Osteocyte (in vitro differentiated cells): ENCODE measurements at places on chromosomes 6 and 20.
A peak's percentile ranks its signal among the peaks of the same experiment; 100 is the strongest.

DNA sequence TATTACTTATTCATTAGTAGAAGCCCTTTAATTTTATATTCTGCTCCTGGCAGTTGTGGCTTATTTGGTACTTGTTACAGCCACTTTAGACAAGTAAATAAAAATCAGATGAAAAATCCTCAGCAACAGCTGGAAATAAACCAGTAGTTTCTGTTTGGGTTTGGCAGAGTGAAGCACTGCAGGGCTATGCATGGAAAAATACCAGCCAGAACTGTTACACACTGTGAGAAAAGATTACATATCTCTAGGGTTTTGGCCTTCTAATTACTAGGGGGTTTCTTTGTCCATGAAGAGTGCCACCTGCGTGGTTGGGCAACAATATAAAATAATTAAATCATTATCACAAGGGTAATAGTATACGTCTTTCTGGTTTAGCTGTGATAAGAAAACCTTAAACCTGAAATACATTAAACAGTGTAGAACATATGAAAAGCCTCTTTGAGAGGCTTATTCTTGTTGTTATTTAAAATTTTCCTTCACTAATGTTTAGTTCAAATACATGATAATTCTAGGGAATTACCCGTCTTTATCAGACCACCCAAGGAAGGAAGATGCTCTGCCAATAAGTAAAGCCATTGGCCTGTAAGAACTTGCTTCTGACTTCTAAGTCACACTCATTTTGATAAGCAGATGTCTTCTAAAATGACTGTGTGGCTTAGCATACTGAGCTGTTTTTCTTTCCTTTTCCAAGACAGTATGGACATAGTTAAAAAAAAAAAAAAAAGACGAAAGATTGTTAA is 320.0 kb upstream of the FLRT3 start:
- no peak for DNase-seq
- no peak overlapping the region for H3K27ac ChIP-seq
- H3K4me3 ChIP-seq = no peak overlapping the region
- H3K27me3 ChIP-seq = no peaks in the 10 kb centered on the region

- no peaks in the 10 kb centered on the region for H3K4me1 ChIP-seq
- H3K4me3 ChIP-seq = no peak overlapping the region
- no peak overlapping the region for H3K27ac ChIP-seq
- H3K27me3 ChIP-seq = peaks cover 17% of the 10 kb centered on the region
- H3K36me3 ChIP-seq = no peaks in the 10 kb centered on the region
- DNase-seq = no peak
Observed at GRCh38 chr6:90160013-90160412, 136.6 kb downstream of the BACH2 start.

DNA sequence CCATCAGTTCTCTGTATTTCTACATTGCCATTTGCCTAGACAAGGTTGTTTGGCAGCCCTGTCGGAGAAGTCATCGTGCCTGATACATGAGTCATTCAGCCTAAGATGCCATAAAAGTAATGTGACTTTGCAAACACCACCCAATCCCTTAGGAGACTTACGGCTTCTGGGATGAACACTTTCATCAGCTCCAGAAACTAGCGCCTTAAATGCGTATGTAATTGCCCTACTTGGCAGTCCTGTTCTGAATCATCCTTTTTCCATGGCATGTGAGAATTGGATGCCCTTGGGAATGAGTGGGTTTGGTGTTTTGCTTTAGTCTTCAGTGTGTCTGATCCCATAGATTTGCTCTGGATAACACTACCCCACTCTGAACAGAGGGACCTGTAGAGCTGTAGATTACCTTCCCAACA is 158.5 kb downstream of the SASH1 start:
- H3K27ac ChIP-seq = peak overlapping the region; percentile 94
- no peak for DNase-seq
- no peaks in the 10 kb centered on the region for H3K27me3 ChIP-seq
- H3K4me3 ChIP-seq = no peak overlapping the region
- peaks cover 17% of the 10 kb centered on the region for H3K36me3 ChIP-seq
- peaks cover 51% of the 10 kb centered on the region for H3K4me1 ChIP-seq

DNA sequence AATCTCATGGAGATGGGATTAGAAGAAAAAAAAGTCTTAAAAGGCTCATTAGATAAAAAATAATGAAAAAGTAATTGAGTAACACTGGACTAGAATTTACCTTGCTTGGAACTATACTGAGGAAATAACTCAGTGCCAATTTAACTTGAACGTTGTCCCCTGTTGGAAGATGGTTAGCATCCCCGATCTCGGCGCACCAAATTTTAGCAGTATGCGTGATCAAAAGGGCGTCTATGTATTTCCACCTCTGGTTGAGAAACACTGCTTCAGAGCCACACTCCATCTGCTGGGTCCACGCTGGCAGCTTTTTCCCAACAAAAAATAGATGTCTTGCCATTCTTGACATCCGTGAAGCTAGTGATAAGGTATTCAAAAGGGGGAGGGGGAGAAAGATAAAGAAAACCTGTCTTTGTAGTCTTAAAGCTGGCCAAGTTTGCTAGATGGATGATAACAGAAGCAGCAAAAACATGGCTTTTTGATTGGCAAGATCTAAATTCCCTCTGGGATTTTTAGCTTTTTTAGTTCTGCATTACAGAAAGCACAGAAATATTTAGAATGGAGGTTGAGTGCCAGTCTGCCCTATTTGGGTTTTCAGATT is 6.4 kb downstream of the HINT3 start:
- no peak overlapping the region for H3K27ac ChIP-seq
- no peak for DNase-seq
- no peaks in the 10 kb centered on the region for H3K27me3 ChIP-seq
- H3K4me1 ChIP-seq = peaks cover 3% of the 10 kb centered on the region
- peaks cover 9% of the 10 kb centered on the region for H3K36me3 ChIP-seq
- H3K4me3 ChIP-seq = no peak overlapping the region

- H3K4me3 ChIP-seq = no peak overlapping the region
- no peak for DNase-seq
- H3K36me3 ChIP-seq = no peaks in the 10 kb centered on the region
Observed at GRCh38 chr20:34251619-34252018, 10.4 kb downstream of the ASIP start.

- DNase-seq = no peak
- peaks cover 1% of the 10 kb centered on the region for H3K36me3 ChIP-seq
- H3K27ac ChIP-seq = no peak overlapping the region
Observed at GRCh38 chr6:77425671-77426070, 37.6 kb downstream of the HTR1B start.

GRCh38 chr6:82921258-82921657 is 144.4 kb downstream of the UBE3D start:
- H3K27ac ChIP-seq = no peak overlapping the region
- peaks cover 32% of the 10 kb centered on the region for H3K4me1 ChIP-seq
- no peak overlapping the region for H3K4me3 ChIP-seq
- no peak for DNase-seq
- H3K27me3 ChIP-seq = no peaks in the 10 kb centered on the region

GRCh38 chr6:11255610-11256009 is 23.1 kb upstream of the NEDD9 start:
- DNase-seq = no peak
- H3K4me3 ChIP-seq = no peak overlapping the region
- H3K27me3 ChIP-seq = no peaks in the 10 kb centered on the region
- H3K27ac ChIP-seq = no peak overlapping the region

GRCh38 chr6:4259391-4259790 is 124.0 kb upstream of the ECI2 start:
- H3K36me3 ChIP-seq = no peaks in the 10 kb centered on the region
- no peak overlapping the region for H3K27ac ChIP-seq
- H3K4me3 ChIP-seq = no peak overlapping the region
- H3K27me3 ChIP-seq = no peaks in the 10 kb centered on the region

GRCh38 chr20:39700528-39700927 is 738.4 kb downstream of the DHX35 start:
- no peak for DNase-seq
- H3K36me3 ChIP-seq = peaks cover 2% of the 10 kb centered on the region
- no peak overlapping the region for H3K27ac ChIP-seq
- no peaks in the 10 kb centered on the region for H3K27me3 ChIP-seq
- peaks cover 51% of the 10 kb centered on the region for H3K4me1 ChIP-seq

- no peak overlapping the region for H3K27ac ChIP-seq
- no peak for DNase-seq
- no peaks in the 10 kb centered on the region for H3K36me3 ChIP-seq
Observed at GRCh38 chr6:47967843-47968242, 143.2 kb downstream of the PTCHD4 start.

- no peak overlapping the region for H3K4me3 ChIP-seq
- no peak overlapping the region for H3K27ac ChIP-seq
- DNase-seq = no peak
Observed at GRCh38 chr6:156731396-156731795, 45.8 kb upstream of the ARID1B start.

DNA sequence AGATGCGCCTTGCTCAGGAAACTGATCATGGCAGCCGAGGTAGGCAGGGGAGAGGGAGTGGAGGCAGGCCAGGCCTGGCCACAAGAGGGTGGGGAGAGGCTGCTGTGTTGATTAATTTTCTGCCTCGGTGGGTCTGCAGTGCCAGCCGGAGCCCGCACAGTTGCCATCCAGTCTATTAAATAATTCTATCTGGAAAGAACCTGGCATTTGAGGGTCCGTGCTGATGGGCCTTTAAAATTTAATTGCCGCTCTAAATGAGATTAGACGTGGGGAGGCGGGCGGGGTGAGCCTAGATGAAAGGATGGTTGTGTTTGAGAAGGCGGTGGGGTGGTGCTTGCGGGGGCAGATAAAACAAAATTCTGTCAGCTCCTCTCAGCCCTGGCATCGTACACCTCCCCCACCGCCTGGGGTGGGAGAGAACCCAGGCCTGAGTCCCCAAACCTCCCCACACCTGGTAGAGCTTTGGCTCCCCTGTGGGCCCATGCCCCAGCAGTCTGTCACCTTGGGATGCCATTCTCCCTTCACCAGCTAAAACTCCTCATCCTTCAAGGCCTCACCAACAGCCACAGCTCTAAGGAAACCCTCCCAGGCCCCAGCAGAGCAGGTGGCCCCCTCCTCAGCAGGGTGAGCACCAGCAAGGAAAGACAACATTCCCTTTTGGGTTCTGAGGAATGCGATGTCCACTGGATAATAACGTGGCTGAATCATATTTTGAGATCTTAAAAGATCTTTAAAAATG is 167.3 kb downstream of the GRM4 start:
- no peaks in the 10 kb centered on the region for H3K4me1 ChIP-seq
- H3K27ac ChIP-seq = no peak overlapping the region
- no peak for DNase-seq
- no peak overlapping the region for H3K4me3 ChIP-seq
- H3K36me3 ChIP-seq = no peaks in the 10 kb centered on the region

DNA sequence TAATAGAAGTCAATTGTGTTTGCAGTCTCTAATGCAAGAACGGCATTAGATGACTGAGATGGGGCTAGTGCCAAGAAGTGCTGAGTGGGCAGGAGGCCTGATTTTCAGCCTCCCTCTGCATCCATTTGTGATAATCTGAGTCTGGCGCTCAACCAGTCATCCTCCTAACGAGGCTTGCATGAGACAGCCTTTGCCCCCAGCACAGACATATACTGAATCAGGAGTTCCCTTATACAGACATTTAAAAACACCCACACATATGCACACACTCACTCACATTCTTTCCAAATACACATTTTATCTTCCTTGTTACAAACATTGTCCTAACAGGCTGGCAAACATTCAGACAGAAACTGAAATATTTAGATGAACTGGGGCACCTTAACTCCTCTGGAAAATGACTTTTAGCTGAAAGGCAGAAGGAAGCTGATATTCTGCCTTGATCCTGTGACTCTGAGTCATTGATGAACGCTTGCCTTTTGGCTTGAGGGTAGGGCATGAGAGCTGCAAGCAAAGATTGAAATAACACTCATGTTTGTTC is 562.3 kb downstream of the DHX35 start:
- H3K36me3 ChIP-seq = no peaks in the 10 kb centered on the region
- peak overlapping the region; percentile 57 for H3K27ac ChIP-seq
- no peak overlapping the region for H3K4me3 ChIP-seq
- no peak for DNase-seq
- H3K4me1 ChIP-seq = peaks cover 17% of the 10 kb centered on the region

DNA sequence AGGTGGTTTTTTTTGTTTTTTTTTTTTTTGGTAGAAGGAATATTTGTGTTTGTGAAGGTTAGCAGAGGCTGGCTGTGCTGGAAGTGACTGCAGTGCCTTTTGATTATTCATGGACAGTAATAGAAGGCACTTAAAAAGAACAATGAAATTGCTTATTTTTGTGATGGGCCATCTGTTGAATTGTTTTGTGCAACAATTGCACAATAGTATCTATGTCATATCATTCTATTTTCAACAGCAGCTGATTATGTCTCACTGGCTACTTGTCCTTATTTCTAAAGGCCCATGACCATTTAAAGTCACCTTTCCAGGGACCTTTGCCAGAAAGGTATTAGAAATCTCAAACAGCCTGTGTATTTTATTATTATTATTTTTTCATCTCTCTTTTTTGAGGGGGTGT is 70.6 kb downstream of the AFG1L start:
- H3K4me3 ChIP-seq = no peak overlapping the region
- DNase-seq = no peak
- no peak overlapping the region for H3K27ac ChIP-seq
- H3K27me3 ChIP-seq = no peaks in the 10 kb centered on the region
- no peaks in the 10 kb centered on the region for H3K4me1 ChIP-seq

- H3K27ac ChIP-seq = no peak overlapping the region
- no peak overlapping the region for H3K4me3 ChIP-seq
- peaks cover 9% of the 10 kb centered on the region for H3K4me1 ChIP-seq
Observed at GRCh38 chr6:28449056-28449455, 5.8 kb upstream of the ZSCAN23 start.

DNA sequence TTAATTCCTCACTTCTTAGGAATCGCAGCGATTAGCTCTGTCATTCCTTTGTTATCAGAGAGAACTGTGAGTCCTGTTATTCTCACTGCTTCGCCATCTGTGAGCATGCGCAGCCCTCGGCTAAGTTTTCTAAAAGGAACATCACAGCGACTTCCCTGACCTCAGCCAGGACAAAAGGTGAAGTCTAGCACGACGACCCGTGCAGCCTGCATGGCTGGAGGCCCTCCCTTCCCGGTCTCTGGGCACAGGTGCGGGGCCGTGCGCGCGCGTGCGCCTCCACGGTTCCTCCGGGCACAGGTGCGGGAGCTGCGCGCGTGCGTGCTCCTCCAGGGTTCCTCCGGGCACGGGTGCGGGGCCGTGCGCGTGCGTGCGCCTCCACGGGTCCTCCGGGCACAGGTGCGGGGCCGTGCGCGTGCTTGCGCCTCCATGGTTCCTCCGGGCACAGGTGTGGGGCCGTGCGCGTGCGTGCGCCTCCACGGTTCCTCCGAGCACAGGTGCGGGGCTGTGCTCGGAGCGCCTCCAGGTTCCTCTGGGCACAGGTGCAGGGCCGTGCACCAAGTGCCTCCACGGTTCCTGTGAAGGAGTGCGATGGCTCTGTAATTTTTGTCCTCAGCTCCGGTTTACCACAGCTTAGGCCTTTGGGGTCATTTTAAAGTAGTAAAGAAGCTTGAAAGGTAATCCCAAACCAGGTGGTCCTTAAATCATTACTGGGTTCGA is 212.3 kb downstream of the ERMARD start:
- H3K27ac ChIP-seq = no peak overlapping the region
- H3K27me3 ChIP-seq = no peaks in the 10 kb centered on the region
- H3K4me3 ChIP-seq = no peak overlapping the region
- peak; percentile 71 for DNase-seq
- H3K4me1 ChIP-seq = no peaks in the 10 kb centered on the region

DNA sequence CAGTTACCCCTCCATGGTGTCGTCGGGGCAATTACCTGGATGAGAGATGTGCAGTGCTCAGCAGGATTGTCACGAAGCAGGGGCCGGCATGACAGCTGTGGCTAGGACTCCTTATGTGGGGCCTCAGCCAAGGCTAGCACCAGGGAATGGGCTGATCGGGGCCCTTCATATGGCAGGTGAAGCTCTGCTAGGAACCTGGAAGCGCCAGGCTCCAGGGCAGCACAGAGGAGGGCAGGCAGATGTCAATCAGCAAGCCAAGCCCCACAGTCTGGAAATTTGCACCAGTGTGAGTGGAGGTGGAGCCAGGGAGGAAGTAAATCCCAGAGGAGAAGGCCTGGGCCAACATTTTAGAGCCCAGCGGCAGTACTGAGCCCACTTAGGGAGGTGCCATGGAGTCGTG is 21.2 kb downstream of the SYNDIG1 start:
- H3K27ac ChIP-seq = no peak overlapping the region
- H3K27me3 ChIP-seq = no peaks in the 10 kb centered on the region
- H3K36me3 ChIP-seq = no peaks in the 10 kb centered on the region
- no peaks in the 10 kb centered on the region for H3K4me1 ChIP-seq
